Tibial nerve (tissue), 4 donors: ENCODE measurements at places on chromosomes 4 and X. TPM values are rescaled to one million over a fixed set of nuclear protein-coding genes. Genes with fewer than 3 reads are reported as not detected.

DNA sequence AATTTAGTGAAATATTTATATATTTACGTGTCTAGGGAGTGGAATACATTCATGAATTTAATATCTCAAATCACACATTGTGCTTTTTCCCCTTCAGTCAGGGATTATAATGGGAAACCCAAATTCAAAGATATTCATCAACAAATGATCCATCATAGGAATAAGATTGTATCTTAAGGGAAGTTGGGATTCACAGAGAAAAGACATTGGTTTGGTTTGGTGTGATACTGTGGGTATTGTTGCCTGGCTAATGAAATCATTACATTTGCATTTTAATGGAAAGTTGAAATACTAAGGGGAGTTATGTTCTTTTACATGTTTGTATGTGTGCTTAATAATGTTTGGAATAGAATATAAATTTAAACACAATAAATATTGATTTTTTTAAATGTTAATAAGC is 1.7 kb downstream of the TET2 start:
- DNase-seq, result no peak

The RAB9B gene
- total RNA-seq, result 4.8 TPM

The GAGE12E gene
- total RNA-seq, result not detected

DNA sequence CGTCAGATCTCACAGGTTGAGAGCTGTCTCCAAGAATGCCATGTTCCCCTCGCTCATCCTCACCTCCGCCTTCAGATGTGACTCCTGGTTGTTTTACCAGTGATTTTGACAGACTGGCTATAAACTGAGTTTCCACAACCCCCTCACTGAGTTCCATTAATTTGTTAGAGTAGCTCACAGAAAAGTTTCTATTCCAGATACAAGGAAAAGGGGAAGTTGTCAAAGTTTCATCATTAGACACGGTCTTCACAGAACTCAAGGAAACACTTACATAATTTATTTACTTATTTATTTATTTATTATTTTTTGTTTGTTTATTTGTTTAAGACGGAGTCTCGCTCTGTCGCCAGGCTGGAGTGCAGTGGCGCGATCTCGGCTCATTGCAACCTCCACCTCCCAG is 55.7 kb upstream of the IQSEC2 start:
- no peak for DNase-seq

GRCh38 chr4:110211007-110211769 is 12.8 kb upstream of the ELOVL6 start:
- peak; percentile 41 for DNase-seq

DNA sequence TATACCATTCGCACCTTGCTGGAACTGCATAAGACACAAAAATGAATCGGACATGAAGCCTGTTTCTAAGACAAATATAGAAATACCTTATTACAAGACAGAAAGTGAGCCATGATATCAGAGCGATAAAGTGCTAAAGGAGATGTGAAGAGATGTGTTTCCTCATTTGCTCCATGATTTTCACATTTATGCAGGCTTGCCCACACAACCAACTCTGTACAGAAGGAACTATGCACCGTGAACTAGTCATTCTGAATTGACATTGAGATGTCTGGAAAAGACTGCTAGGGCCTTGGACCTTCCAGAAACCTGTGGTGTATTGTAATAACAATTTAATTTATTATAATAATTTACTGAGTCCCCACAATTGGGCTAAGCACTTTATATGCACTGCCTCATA is 38.6 kb upstream of the TXK start:
- no peak for DNase-seq

GRCh38 chr4:7398788-7399439 is 35.8 kb downstream of the PSAPL1 start:
- no peak for DNase-seq

GRCh38 chr4:100977746-100978397 is 369.5 kb downstream of the PPP3CA start:
- DNase-seq, result no peak

The GRIA3 gene
- total RNA-seq, result 0.60 TPM

The GLOD5 gene
- not detected for total RNA-seq

DNA sequence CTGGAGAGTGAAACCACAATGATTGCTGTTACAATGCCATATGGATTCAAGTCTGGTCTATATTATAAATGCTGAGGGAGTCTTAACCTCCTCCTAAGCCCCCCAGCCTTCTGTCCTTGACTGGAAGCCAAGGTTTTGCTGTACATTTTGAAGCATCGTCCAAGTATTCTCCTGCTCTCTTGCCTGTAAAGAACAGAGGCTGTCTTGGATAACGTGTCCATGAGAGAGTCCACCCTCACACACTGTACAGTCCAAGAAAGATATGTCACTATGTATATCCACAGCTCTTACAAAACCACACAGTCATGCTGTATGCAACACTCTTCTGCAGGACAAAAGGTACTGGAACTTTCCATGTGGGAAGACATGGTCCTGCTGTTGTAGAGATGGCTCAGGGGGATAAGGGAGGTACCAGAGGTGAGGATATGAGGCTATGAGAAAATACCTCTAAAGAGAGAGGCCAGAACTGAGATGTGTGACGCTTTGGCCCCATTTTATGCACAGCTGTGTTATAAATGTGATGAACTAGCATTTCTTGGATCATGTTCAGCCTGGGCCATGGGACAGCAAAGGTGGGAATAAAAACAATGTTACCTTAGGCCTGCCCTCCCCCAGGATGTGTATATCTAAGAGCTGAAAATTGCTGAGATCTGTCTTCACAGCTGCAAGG is 678.6 kb downstream of the IQCM start:
- no peak for DNase-seq

The PDE5A gene
- total RNA-seq, result 15.7 TPM

DNA sequence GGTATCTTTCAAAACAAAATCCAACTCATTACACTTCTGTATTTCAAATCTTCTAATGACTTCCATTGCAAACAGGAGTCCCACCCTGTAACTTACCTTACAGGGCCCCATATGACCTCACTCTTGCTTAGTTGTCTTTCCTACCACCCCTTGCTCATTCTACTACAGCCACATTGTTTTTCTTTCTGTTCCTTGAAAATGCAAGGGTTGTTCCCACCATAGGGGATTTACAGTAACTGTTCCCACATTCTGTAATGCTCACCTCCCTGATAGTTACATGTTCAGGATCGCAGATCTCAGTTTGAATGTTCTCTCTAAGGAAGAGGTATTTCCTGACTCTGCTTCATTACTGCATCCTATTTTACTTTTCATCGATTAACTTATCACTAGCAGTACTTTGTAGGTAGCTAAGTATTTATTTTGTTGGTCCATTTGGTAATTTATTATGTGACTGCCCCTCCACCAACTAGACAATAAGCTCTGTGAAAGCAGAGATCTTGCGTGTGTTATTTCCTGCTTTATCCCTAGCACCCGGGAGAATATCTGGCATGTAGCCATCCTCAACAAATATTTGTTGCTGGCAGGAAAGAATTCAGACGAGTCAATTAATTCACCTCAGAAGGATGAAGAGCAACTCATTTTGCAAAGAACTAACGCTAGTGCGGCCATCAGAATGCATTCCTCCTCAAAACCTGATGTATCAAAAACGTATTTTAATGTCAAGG is 21.4 kb downstream of the MAOB start:
- no peak for DNase-seq

- peak; percentile 32 for DNase-seq
Measured at GRCh38 chrX:129759576-129760061, 20.1 kb upstream of the SASH3 start.

DNA sequence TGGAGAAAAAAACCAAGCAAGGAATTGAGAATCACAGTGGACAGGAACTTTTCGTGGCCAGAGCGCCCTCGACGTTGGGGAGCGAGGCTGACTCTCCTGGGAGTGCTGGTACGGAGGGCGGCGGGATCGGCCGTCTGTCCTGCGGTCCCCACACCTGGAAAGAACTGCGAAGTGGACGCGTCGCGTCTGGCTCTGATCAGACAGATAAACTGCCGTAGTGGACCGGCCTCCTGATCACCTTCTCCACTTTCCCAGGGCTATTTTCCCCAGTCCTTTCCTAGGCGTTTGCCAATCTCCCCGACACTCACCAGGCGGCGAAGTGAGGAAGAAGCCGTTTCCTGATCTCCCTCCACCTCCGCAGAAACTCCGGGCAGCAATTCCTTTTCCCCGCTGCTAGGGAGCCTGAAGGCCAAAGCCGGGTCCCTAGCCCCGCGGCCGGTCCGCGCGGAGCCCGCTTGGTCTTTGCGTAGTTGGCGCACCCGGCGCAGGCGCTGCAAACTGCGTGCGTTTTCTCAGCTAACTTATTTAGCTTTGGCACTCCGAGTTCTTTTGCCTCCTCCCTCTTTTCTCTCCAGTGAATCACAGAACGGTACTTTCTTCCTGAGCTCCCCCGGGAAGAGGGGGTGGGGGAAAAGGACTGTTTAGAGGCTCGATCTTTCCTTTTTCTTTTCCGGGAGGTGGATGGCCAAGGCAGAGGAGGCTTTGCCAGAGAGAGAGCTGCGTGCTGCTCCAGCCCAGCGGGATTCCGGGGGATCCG is at the start of gene ARSJ:
Gene ARSJ, minus strand, starts transcription at position 500 of the 757 bp plus-strand sequence. CDS start 813 bp downstream, outside the sequence.
- DNase-seq, result no peak

GRCh38 chr4:63799166-63799565 is 610.1 kb downstream of the TECRL start:
- no peak for DNase-seq

- DNase-seq, result no peak
Measured at GRCh38 chr4:24203926-24204325, 314.1 kb upstream of the PPARGC1A start.

The OTC gene
- total RNA-seq, result not detected

The CTAG1B gene
- not detected for total RNA-seq

The NXT2 gene
- 10.7 TPM for total RNA-seq

The BTK gene
- 2.5 TPM for total RNA-seq

DNA sequence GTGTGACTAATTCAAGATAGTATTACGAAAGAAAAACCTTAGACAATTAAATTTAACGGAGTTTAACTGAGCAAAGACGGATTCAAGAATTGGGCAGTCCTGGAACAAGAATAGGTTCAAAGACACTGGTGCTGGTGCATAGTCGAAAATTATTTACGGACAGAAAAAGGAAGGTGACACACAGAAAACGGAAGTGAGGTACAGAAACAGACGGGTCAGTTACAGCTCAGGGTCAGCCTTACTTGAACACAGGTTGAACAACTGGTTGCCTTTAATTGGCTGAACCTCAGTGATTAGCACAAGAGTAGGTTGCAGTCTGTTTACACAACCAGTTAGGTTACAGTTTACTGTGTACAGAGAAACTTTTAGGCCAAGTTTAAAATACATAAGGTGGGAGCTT is 31.5 kb downstream of the KLHL8 start:
- no peak for DNase-seq

DNA sequence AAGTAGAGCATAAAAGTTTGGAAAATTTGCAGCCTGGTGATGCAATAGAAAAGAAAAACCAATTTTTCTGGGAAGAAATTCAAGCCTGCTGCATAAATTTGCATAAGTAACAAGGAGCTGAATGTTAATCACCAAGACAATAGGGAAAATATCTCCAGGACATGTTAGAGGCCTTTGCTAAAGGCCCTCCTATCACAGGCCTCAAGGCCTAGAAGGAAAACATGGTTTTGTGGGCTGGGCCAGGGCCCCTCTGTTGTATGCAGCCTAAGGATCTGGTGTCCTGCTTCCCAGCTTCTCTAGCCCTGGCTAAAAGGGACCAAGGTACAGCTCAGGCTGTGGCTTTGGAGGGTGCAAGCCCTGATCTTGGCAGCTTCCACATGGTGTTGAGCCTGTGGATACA is 6.2 kb upstream of the RTL3 start:
- no peak for DNase-seq
